ENCODE measurements at places on chromosomes 16 and 17. TPM values are rescaled to one million over a fixed set of nuclear protein-coding genes. Genes with fewer than 3 reads are reported as not detected.

The PRR35 gene
- polyA plus RNA-seq, result not detected

The AURKB gene
- polyA plus RNA-seq, result 43.9 TPM

The FA2H gene
- polyA plus RNA-seq, result not detected

The METRN gene
- polyA plus RNA-seq, result 52.4 TPM

The BBS2 gene
- 74.3 TPM for polyA plus RNA-seq

The YPEL2 gene
- 5.5 TPM for polyA plus RNA-seq

The GRB7 gene
- polyA plus RNA-seq, result not detected

The KRTAP4-6 gene
- polyA plus RNA-seq, result not detected

Data from SK-N-SH (cell line).